ENCODE measurements at places on chromosomes 16 and 17. TPM values are rescaled to one million over a fixed set of nuclear protein-coding genes. Genes with fewer than 3 reads are reported as not detected.

SALL1 gene
- 0.31 TPM for total RNA-seq

CCL16 gene
- not detected for total RNA-seq

CSH1 gene
- not detected for total RNA-seq

SLC6A4 gene
- total RNA-seq, result 0.40 TPM

CCL5 gene
- total RNA-seq, result 0.13 TPM

KCNAB3 gene
- total RNA-seq, result 0.13 TPM

GAST gene
- total RNA-seq, result not detected

EFCAB5 gene
- 0.19 TPM for total RNA-seq

MRC2 gene
- total RNA-seq, result 264 TPM

MYL11 gene
- total RNA-seq, result not detected

LGALS9 gene
- total RNA-seq, result 3.0 TPM

AANAT gene
- not detected for total RNA-seq

FA2H gene
- not detected for total RNA-seq

NDEL1 gene
- 64.8 TPM for total RNA-seq

CSF3 gene
- not detected for total RNA-seq

TP53TG3 gene
- 0.25 TPM for total RNA-seq

CTU2 gene
- total RNA-seq, result 11.3 TPM

MFAP4 gene
- 3.1 TPM for total RNA-seq

TBC1D3 gene
- not detected for total RNA-seq

RFWD3 gene
- total RNA-seq, result 24.3 TPM

RPUSD1 gene
- 13.6 TPM for total RNA-seq

KDM6B gene
- total RNA-seq, result 3.6 TPM

CCL1 gene
- total RNA-seq, result not detected

NPIPA3 gene
- total RNA-seq, result 1.3 TPM

CDH1 gene
- under 0.01 TPM for total RNA-seq

NLRC3 gene
- 0.06 TPM for total RNA-seq

SNX20 gene
- total RNA-seq, result not detected

IGSF6 gene
- total RNA-seq, result not detected

SLC38A7 gene
- total RNA-seq, result 28.2 TPM

TRIM25 gene
- total RNA-seq, result 24.5 TPM

PRSS53 gene
- 1.3 TPM for total RNA-seq

C17orf107 gene
- total RNA-seq, result 1.9 TPM

HS3ST2 gene
- not detected for total RNA-seq

RGS11 gene
- 2.7 TPM for total RNA-seq

PLA2G10 gene
- not detected for total RNA-seq

GINS3 gene
- total RNA-seq, result 2.8 TPM

ST6GALNAC2 gene
- total RNA-seq, result 5.7 TPM

FBXO39 gene
- total RNA-seq, result 0.37 TPM

ABCC3 gene
- total RNA-seq, result 5.4 TPM

KIF18B gene
- 2.6 TPM for total RNA-seq

RANBP10 gene
- 4.7 TPM for total RNA-seq

HBQ1 gene
- not detected for total RNA-seq

MSLN gene
- total RNA-seq, result not detected

MT4 gene
- total RNA-seq, result not detected

FNDC8 gene
- not detected for total RNA-seq

RABEP2 gene
- total RNA-seq, result 43.3 TPM

SLC16A6 gene
- total RNA-seq, result 0.92 TPM

UNC45B gene
- not detected for total RNA-seq

NPIPB9 gene
- total RNA-seq, result 1.2 TPM

CETP gene
- not detected for total RNA-seq

TNFRSF17 gene
- total RNA-seq, result not detected

All from aortic smooth muscle cell (primary cell).